ENCODE measurements at places on chromosomes 16 and 17.

DNA sequence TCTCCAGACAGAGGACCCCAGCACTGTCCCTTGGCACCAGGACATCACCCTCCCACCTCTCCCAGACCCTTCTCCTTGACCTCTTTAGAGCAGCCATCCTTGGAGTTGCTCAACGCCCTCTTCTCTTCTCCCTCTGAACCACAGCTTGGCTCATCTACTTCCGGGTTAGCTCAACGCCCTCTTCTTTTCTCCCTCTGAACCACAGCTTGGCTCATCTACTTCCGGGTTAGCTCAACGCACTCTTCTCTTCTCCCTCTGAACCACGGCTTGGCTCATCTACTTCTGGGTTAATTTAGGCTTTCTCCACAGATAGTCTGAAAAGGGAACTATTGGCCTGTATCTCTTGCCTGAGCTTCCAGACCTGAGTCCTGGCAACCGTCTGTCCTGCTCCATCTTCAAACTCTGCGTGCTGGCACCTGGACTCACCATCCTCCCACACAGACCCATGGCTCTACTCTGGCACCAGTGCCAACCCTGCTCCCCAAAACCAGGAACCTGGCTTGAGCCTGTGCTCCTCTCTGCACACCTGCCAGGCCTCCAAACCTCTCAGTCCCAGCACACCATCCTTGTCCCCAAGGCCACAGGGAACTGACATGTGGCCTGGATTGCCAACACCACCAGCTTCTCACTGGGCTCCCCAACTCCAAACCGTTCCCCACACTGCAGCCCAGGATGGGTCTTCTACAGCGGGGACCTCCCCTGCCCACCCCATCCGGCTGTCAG lies 25.3 kb upstream of the FAAP100 start:
- no peak for DNase-seq

DNA sequence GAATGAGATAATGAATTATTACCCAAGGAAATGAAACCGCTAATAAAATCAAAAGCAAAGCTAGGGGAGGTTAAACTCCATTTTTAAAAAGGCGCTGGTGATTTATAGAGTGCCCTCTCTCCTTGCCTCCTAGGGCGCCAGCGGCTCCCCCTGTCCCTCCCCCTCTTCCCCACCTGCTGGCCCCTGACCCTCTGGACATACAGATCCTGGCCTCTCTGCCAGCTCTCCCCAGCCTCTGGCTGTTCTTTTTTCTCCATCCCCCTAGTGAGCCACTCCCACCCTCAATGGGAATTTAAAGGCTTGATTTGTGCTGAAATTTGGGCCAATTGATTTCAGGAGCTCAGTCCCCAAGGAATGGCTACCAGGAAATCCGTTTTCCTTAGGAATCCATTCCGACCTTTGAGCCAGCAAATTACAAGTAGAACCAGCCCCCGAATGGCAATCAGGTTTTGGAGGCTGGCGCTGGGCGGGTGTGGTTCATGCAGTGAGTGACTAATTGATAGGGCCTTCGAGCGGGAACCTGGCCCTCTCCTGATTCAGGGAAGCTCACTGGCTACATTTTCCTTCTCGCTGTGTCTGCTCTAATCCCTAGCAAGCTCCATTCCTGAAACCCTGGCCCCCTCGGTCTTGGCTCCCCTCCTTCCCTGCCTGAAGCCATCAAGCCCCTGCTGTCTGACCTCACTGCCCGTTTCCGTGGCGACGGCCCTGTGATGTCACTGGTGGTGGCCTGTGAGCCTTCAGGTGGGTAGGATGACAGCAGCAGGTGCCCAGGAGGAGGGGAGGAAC lies 141.9 kb upstream of the SDK2 start:
- no peak for DNase-seq

DNA sequence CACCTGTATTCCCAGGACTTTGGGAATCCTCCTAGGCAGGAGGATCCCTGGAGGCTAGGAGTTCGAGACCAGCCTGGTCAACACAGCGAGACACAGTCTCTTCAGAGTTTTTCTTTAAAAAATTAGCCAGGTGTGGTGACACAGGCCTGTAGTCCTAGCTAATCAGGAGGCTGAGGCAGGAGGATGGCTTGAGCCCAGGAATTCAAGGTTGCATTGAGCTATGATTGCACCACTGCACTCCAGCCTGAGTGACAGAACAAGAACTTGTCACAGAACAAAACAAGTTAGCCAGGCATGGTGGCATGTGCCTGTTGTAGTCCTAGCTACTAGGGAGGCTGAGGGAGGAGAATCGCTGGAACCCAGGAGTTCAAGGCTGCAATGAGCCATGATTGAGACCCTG lies 24.8 kb downstream of the ANKRD40 start:
- no peak for DNase-seq

DNA sequence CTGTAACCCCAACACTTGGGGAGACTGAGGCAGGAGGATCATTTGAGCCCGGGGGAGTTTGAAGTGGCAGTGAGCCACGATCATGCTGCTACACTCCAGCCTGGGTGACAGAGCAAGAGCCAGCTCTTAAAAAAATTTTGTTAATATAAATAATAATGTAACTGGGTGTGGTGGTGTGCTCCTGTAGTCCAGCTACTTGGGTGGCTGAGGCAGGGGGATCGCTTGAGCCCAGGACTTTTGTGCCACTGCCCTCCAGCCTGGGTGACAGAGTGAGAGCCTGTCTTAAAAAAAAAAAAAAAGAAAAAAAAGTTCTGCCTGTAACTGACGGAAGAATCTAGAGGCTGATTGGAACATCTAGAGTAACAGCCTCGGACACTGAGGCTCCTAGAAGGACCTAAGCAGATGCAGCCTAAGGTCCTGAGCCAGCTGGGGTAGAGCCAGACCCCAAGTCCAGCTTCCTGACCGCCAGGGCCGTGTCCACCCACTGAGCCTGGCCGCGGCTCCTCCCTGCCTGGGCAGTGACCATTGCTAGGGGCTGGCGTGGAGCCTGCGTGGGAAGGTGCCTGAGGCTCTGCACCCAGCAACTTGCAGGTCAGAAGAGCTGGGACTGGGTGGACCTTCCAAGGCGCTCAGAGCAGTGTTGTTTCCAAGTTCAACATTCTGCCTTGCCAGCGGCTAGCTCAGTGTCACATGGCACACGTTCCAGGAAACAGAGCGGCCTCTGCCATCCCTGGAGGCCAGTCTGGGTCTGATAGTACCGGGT lies 209.4 kb upstream of the CIBAR2 start:
- no peak for DNase-seq

DNA sequence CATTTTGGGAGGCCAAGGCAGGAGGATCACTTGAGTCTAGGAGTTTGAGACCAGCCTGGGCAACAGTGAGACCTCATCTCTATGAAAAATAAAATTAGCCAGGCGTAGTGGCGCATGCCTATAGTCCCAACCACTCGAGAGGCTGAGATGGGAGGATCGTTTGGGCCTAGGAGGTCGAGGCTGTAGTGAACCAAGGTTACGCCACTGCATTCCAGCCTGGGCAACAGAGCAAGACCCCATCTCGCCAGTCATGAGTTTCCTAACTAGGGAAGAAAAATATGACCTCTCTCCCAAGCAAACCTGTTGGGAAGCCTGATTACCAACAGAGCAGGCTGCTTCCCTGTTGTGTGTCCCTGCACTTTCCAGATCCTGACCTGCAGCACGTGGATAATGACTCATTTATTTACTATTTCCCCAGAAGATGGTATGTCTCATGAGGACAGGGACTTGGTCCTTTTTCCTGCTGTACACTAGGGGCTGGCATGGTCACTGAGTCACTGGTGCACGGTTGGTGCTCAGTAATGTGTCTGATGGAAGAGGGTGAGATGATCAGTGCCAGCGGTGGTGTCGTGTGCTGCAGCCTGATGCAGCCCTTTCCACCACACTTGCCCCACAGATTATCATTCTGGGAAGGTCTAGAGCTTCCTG lies 30.8 kb downstream of the NMT1 start:
- no peak for DNase-seq

- no peak for DNase-seq
Observed at GRCh38 chr17:66304304-66305174, 2.1 kb downstream of the PRKCA start.

DNA sequence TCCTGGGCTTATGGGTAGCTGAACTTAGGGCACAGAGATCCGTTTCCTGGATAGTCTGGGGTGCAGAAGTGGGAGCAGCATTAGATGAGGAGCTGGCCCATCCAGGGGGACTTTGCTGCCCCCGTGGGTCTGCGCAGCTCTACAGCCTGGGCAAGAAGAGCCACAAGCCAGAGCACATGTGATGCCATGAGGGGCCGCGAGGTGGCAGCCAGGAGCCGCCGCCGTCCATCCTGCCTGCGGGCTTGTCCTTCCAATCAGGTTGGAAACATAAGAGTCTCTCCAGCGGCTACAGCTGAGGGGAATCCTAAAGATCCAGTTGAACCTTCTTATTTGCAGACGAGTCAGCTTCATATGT lies 21.9 kb downstream of the C1QTNF1 start:
- DNase-seq = peak; percentile 33

- no peak for DNase-seq
Observed at GRCh38 chr17:40474419-40475002, 26.9 kb downstream of the TNS4 start.

- no peak for DNase-seq
Observed at GRCh38 chr17:9271989-9272388, 250.7 kb downstream of the NTN1 start.

GRCh38 chr17:21418446-21419298 lies 42.5 kb downstream of the KCNJ12 start:
- no peak for DNase-seq

GRCh38 chr17:80862978-80863377 lies 128.7 kb upstream of the CHMP6 start:
- DNase-seq = no peak

DNA sequence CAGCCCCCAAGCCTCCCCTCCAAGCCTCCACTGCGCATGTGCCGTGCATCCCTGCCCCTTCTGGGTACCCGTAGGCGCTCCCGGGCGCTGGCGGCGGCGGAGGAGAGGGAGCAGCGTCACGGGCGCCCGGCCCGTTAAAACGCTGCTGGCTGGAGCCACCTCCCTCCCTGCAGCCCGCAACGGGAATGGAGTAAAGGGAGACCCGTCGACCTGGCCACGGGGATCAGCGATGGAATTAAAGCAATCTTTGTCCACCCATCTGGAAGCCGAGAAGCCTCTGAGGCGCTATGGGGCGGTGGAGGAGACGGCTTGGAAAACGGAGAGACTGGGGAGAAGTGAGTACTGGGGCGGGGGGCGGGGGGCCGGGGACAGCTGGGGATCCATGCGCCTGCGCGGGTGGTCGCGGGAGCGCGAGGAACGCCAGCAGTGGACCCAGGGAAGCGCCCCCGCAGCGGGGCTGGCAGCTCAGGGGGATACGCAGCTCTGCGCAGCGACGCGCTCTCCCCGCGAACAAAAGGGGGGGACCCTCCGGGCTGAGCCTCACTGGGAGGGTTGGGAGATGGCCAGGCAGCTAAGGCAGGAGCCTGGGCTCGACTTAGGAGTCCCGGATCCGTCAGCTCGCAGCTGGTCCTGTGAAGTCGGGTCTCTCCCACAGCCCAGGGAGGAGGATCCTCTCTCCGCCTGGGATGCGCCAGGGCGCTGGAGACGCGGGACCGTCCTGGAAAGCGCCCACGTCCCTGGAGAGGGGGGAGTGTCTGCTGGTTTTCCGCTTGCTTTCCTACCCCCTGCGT lies at the start of gene BMERB1:
TSS of gene BMERB1 (plus strand) at position 164 of the 791 bp plus-strand sequence. CDS start at position 230, 66 bp downstream.
- peak; percentile 47 for DNase-seq

GRCh38 chr17:71830866-71831265 lies 290.0 kb upstream of the SOX9 start:
- DNase-seq = no peak

GRCh38 chr16:49276646-49277385 lies 4.8 kb downstream of the CBLN1 start:
- DNase-seq = no peak

GRCh38 chr17:67270416-67270815 lies 25.4 kb upstream of the HELZ start:
- DNase-seq = no peak

DNA sequence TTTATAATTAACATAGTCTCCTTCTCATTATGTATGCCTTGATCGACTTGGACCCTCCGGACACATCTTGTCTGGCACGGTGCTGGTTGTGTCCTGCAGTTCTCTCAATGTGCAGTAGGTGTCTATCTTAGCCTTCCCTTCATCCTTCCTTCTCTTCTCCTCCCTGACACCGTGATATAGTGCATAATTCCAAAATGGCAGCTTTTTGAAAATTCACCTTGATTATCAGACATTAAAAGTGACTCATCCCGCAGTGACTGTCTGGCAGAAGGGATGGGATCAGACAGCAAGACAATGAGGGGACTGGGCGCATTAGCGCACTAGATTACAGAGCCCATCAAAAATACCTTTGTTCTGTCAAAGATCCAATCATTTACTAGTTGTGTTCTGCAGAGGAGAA lies 70.0 kb upstream of the PMFBP1 start:
- DNase-seq = no peak

DNA sequence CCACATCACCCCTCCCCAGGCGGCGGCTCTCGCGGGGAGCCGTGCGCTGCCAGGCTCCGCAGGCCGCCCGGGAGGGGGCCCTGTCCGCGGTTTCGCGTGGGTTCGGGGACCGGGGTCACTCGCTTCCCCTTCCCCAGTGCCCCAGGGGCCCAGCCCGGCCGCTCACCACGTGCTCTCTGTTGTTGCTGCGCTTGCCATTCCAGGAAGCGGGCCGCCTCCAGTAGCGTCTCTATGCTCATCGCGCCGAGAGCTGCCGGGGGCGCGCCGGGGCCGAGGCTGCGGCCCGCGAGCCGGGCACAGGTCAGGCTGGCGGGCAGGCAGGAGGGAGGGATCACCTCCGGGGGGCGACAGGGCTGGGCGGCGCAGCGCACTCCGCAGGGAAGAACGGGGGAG lies 390 bp downstream of the MNT start:
- DNase-seq = no peak

DNA sequence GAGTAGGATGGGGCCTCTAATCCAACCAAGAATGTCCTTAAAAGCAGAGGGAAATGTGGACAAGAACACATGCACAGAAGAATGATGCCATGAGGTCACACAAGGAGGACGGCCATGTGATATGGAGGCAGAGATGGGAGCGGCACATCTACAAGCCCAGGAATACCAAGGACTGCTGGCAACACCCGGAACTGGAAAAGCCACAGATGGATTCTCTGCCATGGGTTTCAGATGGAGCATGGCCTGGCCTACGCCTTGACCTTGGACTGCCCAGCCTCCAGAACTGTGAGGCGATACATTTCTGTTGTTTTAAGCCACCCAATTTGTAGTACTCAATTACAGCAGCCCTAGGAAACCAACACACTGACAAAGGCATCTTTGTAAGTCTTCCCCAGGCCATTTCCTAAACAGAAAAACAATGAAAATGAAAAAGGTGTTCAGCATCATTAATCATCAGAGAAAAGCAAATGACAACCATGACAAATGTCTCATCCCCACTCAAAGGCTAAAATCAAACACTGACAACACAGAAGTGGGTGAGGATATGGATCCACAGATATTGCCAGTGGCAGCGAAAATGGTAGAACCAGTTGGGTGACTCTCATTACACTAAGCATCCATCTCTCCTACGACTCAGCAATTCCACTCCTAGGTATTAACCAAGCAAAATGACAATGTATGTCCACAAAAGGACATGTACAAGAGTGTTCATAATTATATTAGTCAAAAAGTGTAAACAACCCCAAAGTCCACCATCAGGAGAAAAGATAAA lies 76.9 kb upstream of the CNEP1R1 start:
- DNase-seq = no peak

- peak; percentile 55 for DNase-seq
Observed at GRCh38 chr17:81142301-81143199, 22.8 kb upstream of the PVALEF start.

GRCh38 chr16:81821436-81822128 lies 42.5 kb downstream of the PLCG2 start:
- no peak for DNase-seq

Data from stimulated activated CD4-positive, alpha-beta T cell treated with anti-CD3 and anti-CD28 coated beads, Interleukin-12 subunit alpha, Interleukin-12 subunit beta, amount 100 ng/mL, for 48 hours (primary cell).